ENCODE measurements at places on chromosomes 13 and 19. TPM values are rescaled to one million over a fixed set of nuclear protein-coding genes. Genes with fewer than 3 reads are reported as not detected.

Gene KCNC3
- not detected for total RNA-seq

Gene CGB7
- 0.09 TPM for total RNA-seq

Gene ZNF723
- total RNA-seq: not detected

Gene ZNF208
- total RNA-seq: 0.09 TPM

Gene CERS1
- total RNA-seq: 1.1 TPM

Gene ODAD3
- 0.08 TPM for total RNA-seq

Gene KLHL1
- not detected for total RNA-seq

Gene BRCA2
- 23.1 TPM for total RNA-seq

Gene PEX11G
- total RNA-seq: 1.6 TPM

Gene CRLF1
- total RNA-seq: 69.1 TPM

Gene LRRC25
- not detected for total RNA-seq

Gene APC2
- total RNA-seq: 0.27 TPM

Gene HSH2D
- not detected for total RNA-seq

Gene CKM
- not detected for total RNA-seq

Gene ABHD8
- total RNA-seq: 12.5 TPM
